ENCODE measurements at places on chromosomes 11 and 22. TPM values are rescaled to one million over a fixed set of nuclear protein-coding genes. Genes with fewer than 3 reads are reported as not detected.

BBOX1 gene
- total RNA-seq: not detected

SEC14L2 gene
- total RNA-seq: 37.2 TPM

YPEL4 gene
- total RNA-seq: 1.8 TPM

ADAMTS15 gene
- not detected for total RNA-seq

TRIM22 gene
- total RNA-seq: 273 TPM

C22orf42 gene
- total RNA-seq: not detected

NELL1 gene
- not detected for total RNA-seq

SLC1A2 gene
- total RNA-seq: 0.12 TPM

- H3K27ac ChIP-seq: no peak overlapping the region
- H3K4me1 ChIP-seq: peaks cover 3% of the 10 kb centered on the region
- H3K4me3 ChIP-seq: no peak overlapping the region
- no peaks in the 10 kb centered on the region for H3K36me3 ChIP-seq
These were observed 75.2 kb downstream of the MN1 start for GRCh38 chr22:27726331-27726685.

DNA sequence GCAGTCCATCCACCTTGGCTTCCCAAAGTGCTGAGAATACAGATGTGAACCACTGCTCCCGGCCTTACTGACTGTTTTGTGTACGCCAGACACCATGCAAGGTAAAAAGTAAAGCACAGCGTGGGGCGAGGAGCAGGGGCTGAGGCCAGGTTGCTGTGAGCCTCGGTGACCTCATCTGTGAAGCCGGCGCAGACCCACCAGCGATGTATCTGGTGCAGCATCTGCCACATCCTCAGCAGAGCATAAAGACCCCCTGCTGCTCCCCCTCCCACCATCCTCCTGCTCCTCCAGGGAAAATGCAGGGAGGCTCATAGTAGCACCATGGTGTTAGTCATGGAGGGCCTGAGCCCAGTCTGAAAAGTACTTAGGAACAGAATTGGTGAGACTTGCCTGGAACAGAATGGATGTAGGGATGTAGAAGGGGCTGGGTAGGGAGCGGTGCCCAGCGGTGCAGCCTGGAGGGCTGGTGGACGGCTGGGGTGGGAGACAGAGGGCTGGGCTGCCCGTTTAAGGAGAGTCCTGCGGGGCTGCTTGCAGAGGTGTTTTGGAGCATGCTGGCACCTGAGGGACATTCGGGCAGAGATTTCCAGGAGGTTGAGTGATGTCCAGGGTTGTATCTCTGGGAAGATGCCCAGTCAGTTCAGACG, 462.4 kb downstream of the BRD1 start:
- H3K36me3 ChIP-seq: no peaks in the 10 kb centered on the region
- H3K27me3 ChIP-seq: peaks cover 36% of the 10 kb centered on the region
- no peak overlapping the region for H3K4me3 ChIP-seq
- no peak for DNase-seq
- H3K27ac ChIP-seq: no peak overlapping the region

- H3K4me3 ChIP-seq: no peak overlapping the region
- H3K4me1 ChIP-seq: no peaks in the 10 kb centered on the region
- no peak overlapping the region for H3K27ac ChIP-seq
- no peak for DNase-seq
- H3K27me3 ChIP-seq: no peaks in the 10 kb centered on the region
These were observed 118.8 kb upstream of the CADM1 start for GRCh38 chr11:115623021-115623451.

DNA sequence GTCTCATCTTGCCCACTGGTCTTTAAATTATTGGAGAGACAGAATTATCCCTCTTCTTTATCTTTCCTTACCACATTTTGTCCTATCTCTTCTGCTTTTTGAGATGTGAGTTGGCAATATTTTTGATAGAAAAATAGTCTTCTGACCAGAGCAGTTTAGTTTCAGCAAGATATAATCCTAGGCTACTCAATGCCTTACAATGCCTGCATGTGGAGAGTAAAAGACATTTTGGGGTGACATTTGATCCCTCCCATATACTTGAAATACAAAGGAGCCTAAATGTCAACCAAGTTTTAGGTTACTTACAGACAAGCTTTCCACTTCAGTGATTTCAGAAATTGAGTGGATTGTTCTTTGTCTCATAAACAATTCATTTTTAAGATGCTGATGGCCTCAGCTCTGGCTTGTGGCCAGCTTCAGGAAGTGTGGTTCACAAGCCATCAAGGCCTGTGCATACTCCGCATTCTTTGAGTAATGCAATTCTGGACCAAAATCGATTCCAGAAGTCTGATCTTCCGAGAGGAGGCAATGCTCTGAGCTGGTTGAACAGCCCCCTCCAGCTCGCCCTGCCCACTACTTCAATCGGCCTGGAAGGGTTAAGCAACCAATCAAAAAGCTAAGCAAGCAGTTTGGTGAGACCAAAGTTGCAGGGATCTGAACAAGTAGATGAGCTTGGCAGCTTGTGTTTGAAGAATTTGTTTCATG, 274.4 kb downstream of the BLID start:
- no peak overlapping the region for H3K27ac ChIP-seq
- H3K36me3 ChIP-seq: no peaks in the 10 kb centered on the region
- H3K4me1 ChIP-seq: no peaks in the 10 kb centered on the region
- DNase-seq: no peak
- no peak overlapping the region for H3K4me3 ChIP-seq

DNA sequence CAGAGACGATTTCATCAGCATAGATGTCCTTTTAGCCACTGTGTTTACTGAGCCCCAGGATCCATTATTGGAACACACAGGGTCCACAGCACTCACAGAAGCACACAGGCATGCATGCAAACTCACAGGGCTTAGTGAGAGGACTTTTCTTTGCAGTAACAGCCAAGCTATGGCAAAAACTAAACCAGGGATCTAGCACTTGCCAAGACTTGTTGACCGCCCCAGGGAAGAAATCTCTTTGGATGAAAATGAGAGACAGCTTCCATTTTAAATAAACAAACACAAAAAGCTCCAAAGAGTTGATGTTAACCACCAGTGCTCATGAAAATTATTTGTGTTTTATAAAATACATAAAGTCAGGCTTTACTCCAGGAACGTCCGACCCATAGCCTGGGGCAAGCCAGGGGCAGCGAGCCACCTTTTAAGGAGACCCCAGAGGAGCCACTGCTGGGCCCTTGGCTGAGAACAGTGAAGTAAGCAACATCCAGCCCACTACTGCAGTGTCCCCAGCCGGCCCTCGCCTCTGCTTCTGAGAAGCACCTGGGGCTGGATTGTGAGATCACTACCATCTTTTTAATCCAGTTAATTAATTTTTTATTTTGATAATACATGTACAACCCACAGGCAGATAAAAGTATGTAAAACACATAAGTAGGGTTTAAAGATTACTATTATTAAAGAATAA, 22.0 kb upstream of the TFIP11 start:
- peaks cover 12% of the 10 kb centered on the region for H3K36me3 ChIP-seq
- H3K4me1 ChIP-seq: peaks cover 11% of the 10 kb centered on the region
- H3K4me3 ChIP-seq: no peak overlapping the region
- H3K27ac ChIP-seq: no peak overlapping the region

GRCh38 chr11:130592056-130592455, 143.6 kb downstream of the ADAMTS15 start:
- peaks cover 10% of the 10 kb centered on the region for H3K27me3 ChIP-seq
- H3K36me3 ChIP-seq: no peaks in the 10 kb centered on the region
- no peak overlapping the region for H3K4me3 ChIP-seq
- no peak for DNase-seq

GRCh38 chr22:26707581-26707980, 50.2 kb downstream of the MIAT start:
- no peak for DNase-seq
- H3K36me3 ChIP-seq: peaks cover 2% of the 10 kb centered on the region
- H3K4me3 ChIP-seq: no peak overlapping the region
- H3K27me3 ChIP-seq: no peaks in the 10 kb centered on the region
- H3K4me1 ChIP-seq: peaks cover 26% of the 10 kb centered on the region

DNA sequence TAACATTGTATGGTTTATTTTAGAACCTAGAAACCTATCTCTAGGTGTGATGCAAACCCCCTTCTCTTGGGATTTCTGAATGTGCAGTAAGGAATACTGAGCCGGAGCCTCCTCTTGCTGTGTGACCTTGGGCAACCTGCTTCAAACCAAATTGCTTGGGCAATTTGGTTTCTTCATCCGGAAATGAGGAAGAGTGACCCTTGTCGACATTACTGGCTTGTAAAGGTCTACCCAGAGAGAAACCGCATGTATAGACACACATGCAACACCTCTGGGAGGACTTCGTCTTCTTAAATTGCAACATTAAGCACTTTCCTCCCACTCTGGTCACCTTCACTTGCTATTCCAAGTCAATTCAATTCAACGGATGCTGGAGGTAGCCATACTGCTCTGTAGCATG, 19.6 kb upstream of the TP53I11 start:
- DNase-seq: no peak
- H3K27ac ChIP-seq: no peak overlapping the region
- H3K36me3 ChIP-seq: peaks cover 2% of the 10 kb centered on the region
- no peaks in the 10 kb centered on the region for H3K27me3 ChIP-seq

DNA sequence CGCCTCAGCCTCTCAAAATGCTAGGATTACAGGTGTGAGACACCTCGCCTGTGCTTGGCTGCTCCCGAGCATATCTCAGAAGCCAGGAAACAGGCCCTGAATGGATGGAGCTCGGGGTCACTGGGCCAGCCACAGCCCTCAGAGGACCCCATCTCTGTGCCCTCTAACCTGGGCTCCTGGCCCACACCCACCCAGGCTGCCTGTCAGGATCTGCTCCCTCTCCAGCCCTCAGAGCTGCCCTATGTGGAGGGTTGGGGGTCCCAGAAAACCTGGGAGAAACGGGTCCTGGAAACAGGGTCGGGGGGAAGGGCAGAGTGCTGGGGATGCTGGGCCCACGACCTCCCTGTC, 5.2 kb upstream of the CCDC188 start:
- H3K36me3 ChIP-seq: no peaks in the 10 kb centered on the region
- H3K4me3 ChIP-seq: no peak overlapping the region
- H3K27ac ChIP-seq: no peak overlapping the region
- no peaks in the 10 kb centered on the region for H3K27me3 ChIP-seq

DNA sequence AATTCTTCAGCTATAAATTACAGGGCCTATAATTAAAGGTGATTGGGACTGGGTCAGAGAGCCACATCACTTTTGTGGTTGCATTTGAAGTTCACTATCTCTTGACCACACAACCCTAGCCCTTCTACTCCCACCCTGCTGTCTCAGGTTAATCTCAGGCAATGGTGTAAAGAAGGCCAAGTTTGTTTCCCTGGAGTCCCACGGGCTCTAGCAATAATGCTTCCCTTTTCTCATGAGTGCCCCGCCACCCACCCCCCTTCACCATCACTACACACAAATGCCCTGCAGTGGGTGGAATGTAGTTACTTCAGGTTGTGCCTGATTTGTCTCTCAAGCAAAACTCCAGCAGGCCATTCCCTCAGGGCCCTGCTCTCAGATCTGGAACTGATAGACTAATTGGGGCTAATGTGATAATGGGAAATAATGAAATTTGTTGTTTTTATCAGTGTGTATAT, 1.8 kb upstream of the EHF start:
- H3K4me1 ChIP-seq: peaks cover 5% of the 10 kb centered on the region
- peaks cover 31% of the 10 kb centered on the region for H3K27me3 ChIP-seq
- no peak overlapping the region for H3K4me3 ChIP-seq
- no peaks in the 10 kb centered on the region for H3K36me3 ChIP-seq

DNA sequence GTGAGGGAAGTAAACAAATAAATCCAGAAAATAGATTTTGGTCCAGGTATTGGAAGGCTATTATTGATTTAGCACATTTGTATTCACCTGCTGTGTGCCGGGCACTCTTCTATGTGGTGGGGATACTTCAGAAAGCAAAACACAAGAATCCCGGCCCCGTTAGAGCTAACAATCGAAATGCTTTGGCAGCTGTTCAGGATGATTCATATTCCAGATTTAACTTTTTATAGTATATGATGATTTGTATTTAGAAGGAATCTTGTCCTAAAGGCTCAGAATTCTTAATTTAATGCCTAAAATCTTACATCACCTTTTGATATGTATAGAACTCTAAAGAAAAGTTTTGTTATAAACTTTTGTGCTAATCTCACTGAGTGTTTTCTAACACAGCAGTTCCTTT, 28.0 kb downstream of the ZC3H12C start:
- DNase-seq: no peak
- no peak overlapping the region for H3K4me3 ChIP-seq
- H3K27ac ChIP-seq: no peak overlapping the region
- H3K36me3 ChIP-seq: no peaks in the 10 kb centered on the region

DNA sequence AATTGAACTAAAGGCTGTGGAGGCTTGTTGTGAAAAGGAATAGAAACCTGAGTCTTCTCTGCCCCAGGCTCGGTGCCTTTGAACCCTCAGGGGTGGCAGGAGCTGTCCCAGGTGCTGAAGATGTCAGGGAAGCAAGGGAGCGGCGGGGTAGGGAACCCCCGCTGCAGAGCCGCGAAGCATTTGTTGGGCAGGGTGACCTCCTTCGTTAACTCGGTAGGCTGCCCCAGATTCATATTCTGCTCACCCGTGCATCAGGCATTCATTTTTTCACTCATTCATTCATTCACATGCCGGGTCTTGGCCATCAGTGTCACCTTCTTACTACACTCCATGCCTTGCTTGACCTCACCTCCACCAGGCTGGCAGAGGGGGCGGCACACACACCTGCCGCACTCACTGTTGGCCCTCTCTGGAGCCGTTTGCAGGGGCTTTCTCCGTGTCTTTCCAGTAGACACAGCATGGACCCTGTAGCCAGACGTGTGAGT, 618.9 kb downstream of the BRD1 start:
- H3K4me1 ChIP-seq: no peaks in the 10 kb centered on the region
- H3K27ac ChIP-seq: no peak overlapping the region
- H3K27me3 ChIP-seq: peaks cover 35% of the 10 kb centered on the region
- H3K36me3 ChIP-seq: no peaks in the 10 kb centered on the region
- no peak for DNase-seq

- no peak overlapping the region for H3K27ac ChIP-seq
- no peak for DNase-seq
- H3K4me3 ChIP-seq: no peak overlapping the region
- H3K27me3 ChIP-seq: no peaks in the 10 kb centered on the region
These were observed 79.4 kb downstream of the EXT2 start for GRCh38 chr11:44174842-44175241.

- H3K27me3 ChIP-seq: peaks cover 13% of the 10 kb centered on the region
- H3K4me1 ChIP-seq: peaks cover 29% of the 10 kb centered on the region
- H3K27ac ChIP-seq: no peak overlapping the region
- no peak overlapping the region for H3K4me3 ChIP-seq
- no peak for DNase-seq
These were observed 80.6 kb upstream of the TIMP3 start for GRCh38 chr22:32720924-32721323.

DNA sequence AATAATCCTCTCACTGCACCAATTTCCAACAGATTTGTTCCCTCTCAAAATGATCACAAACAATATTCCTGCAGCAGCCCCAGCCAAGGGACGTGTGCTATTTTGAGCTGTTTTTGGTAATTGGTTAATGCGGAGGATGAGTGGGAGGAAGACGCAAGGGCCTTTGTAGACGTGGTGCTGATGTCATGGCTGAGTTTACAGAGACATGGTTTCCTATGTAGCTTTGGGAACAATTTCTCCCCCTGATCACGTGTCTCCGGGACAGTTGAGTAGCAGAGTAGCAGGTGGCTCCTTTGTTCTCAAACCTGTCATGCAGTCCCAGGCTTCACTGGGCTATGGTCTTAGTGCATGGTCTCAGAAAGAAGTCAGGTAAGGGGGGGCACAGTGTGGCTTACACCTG, 183.2 kb upstream of the NECTIN1 start:
- no peaks in the 10 kb centered on the region for H3K4me1 ChIP-seq
- no peak for DNase-seq
- H3K4me3 ChIP-seq: no peak overlapping the region
- H3K36me3 ChIP-seq: no peaks in the 10 kb centered on the region
- H3K27me3 ChIP-seq: peaks cover 31% of the 10 kb centered on the region

GRCh38 chr11:45209891-45210699, 63.7 kb downstream of the PRDM11 start:
- no peaks in the 10 kb centered on the region for H3K27me3 ChIP-seq
- peaks cover 4% of the 10 kb centered on the region for H3K4me1 ChIP-seq
- DNase-seq: no peak
- H3K27ac ChIP-seq: no peak overlapping the region
- no peaks in the 10 kb centered on the region for H3K36me3 ChIP-seq

GRCh38 chr11:19398772-19399527, 158.2 kb upstream of the E2F8 start:
- H3K27me3 ChIP-seq: peaks cover 20% of the 10 kb centered on the region
- peaks cover 2% of the 10 kb centered on the region for H3K36me3 ChIP-seq
